ENCODE measurements at places on chromosomes 13 and 19.

- DNase-seq, result no peak
These were observed 214.4 kb upstream of the ZNF507 start for GRCh38 chr19:32131005-32131404.

- no peak for DNase-seq
These were observed 10.4 kb upstream of the SACS start for GRCh38 chr13:23443878-23444277.

- DNase-seq, result peak; percentile 33
These were observed 5.7 kb downstream of the ZNF574 start for GRCh38 chr19:42081584-42082203.

DNA sequence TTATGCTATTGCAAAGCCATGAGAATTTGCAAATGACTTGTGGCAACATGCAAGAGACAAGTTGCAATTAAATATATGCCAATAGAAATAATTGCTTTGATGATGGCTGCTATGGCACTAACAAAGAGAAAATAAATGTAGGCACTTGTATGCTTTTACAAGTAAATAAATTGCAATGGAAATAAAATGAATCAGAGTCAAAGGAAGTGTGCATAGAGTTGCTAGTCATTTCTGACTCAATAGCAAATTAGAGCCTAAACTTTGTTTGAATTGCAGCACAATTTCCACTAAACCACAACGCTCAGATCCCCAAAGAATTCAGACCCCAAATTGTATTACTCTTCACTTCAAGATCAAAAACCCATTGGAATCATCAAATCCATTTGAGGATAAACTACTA, 792.1 kb upstream of the ARGLU1 start:
- no peak for DNase-seq

- DNase-seq, result no peak
These were observed 335.2 kb downstream of the SLITRK1 start for GRCh38 chr13:83547043-83547442.

GRCh38 chr19:43809762-43810696, 7.8 kb upstream of the LYPD5 start:
- peak; percentile 67 for DNase-seq

GRCh38 chr13:109394311-109394988, 391.9 kb downstream of the IRS2 start:
- no peak for DNase-seq

DNA sequence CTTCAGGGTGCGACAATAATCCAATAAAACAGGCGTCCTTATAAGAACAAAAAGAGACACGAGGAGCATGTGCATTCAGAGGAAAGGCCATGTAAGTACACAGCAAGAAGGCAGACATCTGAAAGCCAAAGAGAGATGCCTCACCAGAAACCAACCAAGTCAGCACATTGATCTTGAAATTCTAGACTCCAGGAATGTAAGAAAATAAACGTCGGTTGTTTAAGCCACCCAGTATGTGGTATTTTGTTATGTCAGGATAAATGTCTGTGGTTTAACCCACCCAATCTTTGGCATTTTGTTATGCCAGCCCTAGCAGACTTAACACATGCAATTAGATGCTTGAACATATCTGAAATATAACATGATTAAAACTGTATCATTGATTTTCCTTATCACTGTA, 452.0 kb downstream of the SLITRK6 start:
- no peak for DNase-seq

DNA sequence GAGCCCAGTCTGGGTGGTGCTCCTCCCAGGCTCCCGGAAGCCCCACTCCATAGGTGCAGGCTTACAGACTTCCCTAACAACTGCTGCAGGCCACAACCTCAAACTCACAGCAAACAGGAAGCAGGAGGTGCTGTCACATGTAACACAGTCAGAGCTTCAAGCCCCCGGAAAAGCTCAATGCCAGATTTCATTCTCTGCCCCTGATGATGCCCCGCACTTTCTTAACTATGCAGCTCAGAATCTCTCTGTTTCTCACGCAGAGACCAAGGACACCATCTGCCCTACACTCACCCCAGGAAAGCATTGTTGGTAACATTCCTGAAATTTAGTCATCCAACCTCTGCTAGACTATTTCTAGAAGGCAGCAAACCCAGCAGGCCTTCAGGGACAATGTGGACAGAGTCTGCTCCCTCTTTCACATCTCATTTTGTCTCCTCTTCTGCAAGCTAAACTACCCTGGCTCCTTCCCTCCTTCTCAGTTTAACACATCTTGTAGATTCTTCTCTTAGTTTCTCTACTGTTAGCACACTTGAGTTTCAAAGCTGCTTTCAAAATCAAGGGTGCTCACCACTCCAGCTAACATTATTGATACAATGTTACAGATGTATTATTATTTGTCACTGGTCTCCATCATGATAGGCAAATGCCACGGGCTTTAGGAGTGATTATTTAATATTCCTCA, 162.5 kb downstream of the KCTD12 start:
- DNase-seq, result no peak

DNA sequence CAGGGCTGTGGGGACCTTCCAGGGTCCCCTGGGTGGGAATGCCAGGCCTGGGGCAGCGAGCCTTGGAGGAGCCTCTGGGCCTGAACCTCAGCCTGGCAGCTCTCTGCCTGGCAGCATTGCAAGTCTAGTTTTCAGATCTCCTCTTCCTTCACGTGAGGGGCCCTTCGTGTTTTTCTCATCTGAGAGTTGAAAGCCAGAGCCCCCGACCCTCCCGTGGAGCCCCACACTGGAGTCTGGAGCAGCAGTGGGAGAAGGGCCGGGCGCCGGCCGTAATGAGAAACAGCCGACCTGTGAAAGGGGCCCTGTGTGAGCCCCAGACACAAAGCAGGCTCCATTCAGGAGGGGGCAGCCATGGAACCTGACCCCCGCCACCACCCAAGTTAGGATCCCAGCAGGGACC, 19.3 kb downstream of the TMED1 start:
- no peak for DNase-seq

DNA sequence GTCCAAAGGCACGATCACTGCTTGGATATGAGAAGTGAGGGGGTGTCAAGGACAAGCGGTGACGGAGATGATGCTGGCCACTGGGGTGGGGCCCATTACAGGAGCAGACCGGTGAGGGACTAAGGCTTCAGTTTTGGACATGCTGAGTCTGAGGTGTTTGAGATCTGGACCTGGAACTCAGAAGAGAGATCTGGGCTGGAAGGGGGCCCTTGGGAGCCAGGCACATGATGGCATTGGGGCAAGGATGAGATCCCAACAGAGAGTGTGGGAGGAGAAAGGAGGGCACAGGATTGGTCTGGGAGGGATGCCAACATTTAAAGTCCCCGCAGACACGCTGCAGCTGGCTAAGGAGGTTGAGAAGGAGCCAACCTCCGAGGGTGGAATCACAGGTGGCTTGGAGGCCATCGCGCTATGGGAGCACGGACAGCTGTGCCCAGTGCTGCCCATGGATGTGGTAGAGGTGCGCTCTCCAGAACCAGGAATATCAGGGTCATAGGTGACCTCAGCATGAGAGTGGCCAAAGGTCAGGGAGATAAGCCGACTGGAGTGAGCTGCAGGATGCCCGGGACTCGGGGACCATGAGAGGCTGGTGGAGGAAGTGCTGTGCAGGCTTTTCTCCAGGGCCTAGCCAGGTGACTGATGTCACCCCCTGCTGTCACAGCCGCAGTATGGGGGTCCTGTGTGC, 21.8 kb downstream of the DHRS12 start:
- DNase-seq, result no peak

DNA sequence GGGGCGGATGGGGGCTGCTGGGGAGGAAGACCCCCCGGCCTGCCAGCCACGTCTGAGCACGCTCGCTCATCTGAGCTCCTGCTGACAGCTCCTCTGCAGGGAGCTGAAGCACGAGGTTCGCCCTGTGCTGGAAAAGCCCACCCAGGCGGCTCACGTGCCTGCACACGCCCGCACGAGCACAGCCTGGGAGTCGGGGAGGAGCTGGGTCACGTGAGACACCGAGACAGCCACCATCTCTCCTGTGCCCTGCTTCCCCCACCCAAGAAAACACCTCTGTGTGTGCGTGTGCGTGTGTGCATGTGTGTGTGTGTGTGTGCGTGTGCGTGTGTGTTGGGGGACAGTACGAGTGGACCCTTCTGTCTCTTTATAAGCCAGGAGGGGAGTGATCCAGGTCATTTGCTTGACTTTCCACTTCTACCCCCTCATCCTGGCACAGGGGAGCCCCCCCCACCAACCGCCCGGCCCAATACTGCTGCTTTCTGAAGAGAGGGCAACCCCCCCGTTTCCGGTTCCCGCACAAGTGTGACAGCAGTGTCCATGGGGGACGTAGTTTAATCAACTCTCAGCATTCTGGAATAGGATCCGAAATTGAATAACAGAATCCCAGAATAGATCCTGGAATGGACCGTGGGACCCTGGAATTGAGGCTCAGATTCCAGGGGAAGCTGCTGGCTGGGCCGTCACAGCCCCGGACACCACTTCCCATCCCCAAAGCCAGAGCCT, 42.5 kb downstream of the CELF5 start:
- DNase-seq, result no peak

Measured in CD4-positive, alpha-beta T cell treated with Interleukin-12 subunit alpha and Interleukin-12 subunit beta, for 1 hour (primary cell).